Glomerular endothelial cell (primary cell): ENCODE measurements at places on chromosomes 5 and 9.

GRCh38 chr9:34216325-34216724 lies 37.5 kb downstream of the UBAP1 start:
- DNase-seq, result no peak

DNA sequence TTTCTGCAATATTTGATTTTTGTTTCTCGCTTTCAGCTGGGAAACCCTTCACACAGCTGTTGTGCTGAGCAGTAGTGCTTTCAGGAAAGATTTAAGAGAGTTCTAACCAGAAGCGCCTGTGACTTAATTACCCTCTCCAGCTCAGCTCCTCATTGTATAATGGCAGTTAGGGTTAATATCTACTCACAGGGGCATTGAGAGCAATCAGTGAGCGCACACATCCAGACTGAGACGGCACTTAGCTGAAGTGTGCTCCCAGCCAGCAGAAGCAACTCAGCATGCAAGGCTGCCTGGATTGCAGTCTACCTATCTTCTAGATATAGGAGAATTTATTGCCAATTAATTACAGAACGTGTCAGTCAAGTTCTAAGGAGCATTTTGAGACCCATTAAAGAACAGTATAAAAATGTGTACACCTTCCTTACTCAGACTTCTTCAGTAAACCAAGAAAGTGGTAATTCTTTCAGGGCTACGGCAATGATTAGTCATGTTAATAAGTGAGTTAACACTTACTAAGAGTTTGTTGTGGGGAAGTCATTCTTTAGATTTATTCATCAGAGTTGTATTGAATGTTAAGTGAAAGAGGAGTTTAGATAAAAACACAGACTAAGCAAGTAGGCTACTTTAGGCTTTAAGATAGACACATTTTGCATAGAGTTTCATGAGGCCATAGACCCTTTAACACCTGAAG lies 111.7 kb upstream of the PCAT7 start:
- DNase-seq, result no peak

DNA sequence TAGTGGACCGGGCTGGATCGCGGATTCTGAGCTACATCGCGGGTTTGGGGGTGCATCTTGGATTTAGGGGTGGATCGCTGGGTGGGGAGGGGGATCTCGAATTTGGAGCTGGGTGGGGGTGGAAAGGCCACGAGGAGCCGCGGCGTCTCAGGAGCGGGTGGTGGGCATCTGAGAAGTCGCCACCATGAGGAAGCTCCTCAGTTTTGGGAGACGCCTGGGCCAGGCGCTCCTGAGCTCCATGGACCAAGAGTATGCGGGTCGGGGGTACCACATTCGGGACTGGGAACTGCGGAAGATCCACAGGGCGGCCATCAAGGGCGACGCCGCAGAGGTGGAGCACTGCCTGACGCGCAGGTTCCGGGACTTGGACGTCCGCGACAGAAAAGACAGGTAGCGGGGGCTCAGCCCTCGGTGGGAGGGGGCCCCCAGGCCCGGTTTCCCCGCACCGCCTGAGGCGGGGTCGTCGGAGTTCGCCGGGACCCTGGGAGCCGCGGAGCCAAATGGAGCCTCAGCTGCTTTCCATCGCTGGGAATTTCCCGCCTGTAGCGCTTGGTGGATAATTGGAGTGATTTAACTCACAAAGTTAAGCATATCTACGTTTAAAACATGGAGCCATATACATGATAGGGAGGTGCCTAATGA lies 376 bp downstream of the ANKRD18B start:
- DNase-seq, result no peak

- no peak for DNase-seq
Measured at GRCh38 chr9:4020755-4021296, 279.0 kb downstream of the GLIS3 start.

DNA sequence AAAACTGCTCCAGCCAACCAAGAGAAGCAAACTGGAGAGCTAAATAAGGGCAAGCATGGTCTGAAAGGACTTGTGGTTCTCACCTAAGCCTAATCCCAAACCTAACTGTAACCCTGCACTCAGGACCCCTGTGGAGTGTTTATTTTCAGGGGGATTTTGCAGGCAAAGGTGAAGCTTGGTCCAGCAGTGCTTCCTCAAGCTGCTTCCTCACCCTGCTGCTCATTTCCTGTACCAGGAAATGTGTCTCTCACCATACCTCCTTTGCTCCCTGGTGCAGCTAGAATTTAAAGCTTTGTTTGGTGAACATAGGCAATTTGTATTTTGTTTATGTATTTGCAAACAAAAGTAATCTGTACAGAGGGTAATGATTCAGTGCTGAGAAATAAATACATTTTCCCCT lies 50.2 kb downstream of the CARTPT start:
- no peak for DNase-seq

- DNase-seq, result no peak
Measured at GRCh38 chr9:80651044-80651443, 1038.3 kb downstream of the TLE1 start.

DNA sequence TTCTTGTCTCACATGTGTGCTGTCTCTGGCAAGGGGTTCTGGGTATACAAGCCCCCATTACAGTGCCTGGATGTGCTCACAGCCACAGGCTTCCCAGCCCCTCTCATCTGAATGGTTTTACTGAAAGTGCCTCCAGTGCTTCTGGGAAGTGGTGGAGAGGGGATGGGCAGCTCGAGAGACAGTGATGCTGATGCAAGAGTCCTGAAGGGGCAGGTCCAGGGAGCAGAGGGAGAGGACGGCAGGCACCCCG lies 93.5 kb downstream of the PHF2 start:
- DNase-seq, result no peak

- no peak for DNase-seq
Measured at GRCh38 chr5:39513236-39513635, 88.5 kb upstream of the DAB2 start.

GRCh38 chr5:107277485-107278125 lies 393.1 kb downstream of the EFNA5 start:
- no peak for DNase-seq

- no peak for DNase-seq
Measured at GRCh38 chr5:95554331-95554646, 488 bp downstream of the SKIC3 start.

DNA sequence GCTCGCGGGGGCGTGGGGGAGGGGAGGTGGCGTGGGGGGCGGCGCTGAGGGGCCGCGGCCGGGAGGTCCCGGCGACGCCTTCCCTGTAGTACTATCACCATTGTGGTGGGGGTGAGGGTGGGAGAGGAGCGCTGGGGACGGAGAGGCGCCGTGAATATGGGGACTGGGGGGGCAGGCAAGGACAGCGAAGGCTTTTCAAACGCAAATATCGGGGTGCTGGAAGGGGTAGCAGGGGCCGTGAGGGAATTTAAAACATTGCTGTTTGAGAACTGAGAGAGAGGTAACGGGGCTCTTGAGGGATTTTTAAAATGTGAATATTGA lies 427 bp downstream of the RBM27 start:
- no peak for DNase-seq

DNA sequence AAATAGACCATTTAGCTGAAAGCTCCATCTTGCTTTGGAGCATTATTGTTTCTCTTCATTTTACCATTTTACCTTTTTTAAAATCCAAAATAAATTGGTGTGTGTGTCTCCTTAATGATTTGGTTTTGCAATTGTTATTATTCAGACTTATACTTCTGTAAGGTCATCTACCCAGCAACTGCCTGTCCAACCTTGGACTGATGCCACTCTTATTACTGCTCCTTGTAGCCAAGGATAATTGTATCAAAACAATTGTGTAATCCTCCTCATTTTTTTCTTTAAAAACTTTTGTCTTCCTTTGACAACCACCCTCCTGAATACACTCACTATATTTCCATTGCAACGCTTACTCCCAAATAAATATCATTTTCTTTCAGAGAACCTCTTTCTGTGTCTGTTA lies 30.3 kb upstream of the HMGCR start:
- no peak for DNase-seq

GRCh38 chr9:93297659-93298497 lies 113.9 kb downstream of the WNK2 start:
- no peak for DNase-seq

DNA sequence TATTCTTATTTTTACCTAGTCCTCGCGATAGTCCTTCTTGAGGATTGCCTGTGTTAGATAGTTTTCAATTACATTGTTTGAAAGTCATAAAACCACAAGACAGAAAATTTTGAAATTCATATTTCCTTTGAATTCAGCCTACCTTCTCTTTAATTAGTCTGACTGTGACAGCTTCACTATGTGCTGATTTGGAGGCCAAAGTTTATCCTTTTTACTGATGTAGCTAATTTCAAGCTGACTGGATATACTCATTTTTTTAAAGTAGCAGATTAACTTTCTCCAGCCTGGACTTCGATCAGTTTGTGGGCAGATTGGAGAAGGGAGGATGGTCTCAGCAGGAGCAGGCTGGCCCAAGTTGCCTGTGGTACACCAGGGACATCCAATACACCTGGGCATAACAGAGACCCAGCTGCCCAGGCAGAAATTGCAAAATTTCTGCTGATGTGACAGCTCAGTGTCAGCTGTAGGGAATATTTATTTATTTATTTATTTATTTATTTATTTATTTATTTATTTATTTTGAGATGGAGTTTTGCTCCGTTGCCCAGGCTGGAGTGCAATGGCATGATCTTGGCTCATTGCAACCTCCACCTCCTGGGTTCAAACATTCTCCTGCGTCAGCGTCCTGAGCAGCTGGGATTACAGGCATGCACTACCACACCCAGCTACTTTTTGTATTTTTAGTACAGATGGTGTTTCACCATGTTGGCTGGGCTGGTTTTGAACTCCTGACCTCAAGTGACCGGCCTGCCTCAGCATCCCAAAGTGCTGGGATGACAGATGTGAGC lies 24.2 kb downstream of the AGXT2 start:
- no peak for DNase-seq

DNA sequence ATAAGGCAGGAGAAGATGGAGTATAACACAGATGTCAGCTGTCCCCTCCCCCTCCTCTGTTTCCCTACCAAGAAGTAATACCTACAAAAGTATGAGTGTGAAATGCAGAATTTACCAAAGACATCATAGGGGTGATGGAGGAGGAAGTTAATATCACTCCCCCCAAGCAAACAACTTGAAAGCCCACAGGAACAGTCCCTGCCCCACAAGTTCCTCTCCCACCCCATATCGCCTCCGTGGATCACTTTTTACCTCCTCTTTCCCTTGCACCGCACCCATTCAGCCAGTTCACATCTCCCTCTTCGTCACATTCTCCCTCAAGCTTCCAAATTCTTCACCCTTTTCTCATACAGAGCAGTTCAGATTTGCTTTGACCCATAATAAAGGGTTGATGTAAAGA lies 7.0 kb upstream of the SIL1 start:
- DNase-seq, result no peak

DNA sequence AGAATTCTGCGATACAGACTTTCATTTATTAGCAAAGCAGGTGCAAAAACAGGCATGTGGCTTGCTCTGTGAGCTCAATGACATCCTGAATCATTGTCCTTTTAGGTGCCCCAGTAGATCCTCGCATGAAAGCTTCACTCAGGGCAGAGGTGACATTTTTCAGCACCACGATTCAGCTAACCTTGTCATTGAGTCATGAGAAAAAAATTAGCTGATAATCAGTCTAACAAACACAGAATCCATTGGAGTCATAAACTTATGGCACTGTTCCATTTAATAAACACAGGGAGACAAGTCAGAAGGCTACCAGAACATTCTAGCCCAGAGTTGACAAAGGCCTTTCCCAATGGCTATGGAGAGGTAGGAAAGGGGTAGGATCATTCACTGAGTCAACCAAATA lies 104.8 kb upstream of the RAD23B start:
- no peak for DNase-seq

- DNase-seq, result no peak
Measured at GRCh38 chr5:107564931-107565372, 105.8 kb downstream of the EFNA5 start.

DNA sequence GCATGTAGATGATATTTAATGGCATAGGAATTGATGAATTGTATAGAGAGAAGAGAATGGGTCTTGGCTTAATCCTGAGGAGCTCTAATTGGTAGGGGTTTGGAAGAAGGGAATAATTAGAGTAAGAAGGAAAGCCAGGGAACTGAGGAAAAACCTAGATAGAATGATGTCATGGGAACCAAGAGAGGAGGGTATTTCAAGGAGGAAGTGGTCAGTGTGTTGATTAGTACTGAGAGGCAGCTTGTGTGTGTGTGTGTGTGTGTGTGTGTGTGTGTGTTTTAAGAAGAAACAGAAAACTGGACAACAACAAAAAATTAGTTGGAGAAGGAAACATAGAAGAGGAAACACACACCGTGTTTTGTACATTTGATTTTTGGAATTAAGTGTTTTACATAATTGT lies 42.8 kb downstream of the MAST4 start:
- no peak for DNase-seq

GRCh38 chr5:137221943-137222342 lies 277.2 kb downstream of the SPOCK1 start:
- DNase-seq, result no peak

- DNase-seq, result no peak
Measured at GRCh38 chr9:88933607-88934379, 57.5 kb upstream of the S1PR3 start.

- DNase-seq, result no peak
Measured at GRCh38 chr9:91033797-91034196, 232.2 kb downstream of the SYK start.

DNA sequence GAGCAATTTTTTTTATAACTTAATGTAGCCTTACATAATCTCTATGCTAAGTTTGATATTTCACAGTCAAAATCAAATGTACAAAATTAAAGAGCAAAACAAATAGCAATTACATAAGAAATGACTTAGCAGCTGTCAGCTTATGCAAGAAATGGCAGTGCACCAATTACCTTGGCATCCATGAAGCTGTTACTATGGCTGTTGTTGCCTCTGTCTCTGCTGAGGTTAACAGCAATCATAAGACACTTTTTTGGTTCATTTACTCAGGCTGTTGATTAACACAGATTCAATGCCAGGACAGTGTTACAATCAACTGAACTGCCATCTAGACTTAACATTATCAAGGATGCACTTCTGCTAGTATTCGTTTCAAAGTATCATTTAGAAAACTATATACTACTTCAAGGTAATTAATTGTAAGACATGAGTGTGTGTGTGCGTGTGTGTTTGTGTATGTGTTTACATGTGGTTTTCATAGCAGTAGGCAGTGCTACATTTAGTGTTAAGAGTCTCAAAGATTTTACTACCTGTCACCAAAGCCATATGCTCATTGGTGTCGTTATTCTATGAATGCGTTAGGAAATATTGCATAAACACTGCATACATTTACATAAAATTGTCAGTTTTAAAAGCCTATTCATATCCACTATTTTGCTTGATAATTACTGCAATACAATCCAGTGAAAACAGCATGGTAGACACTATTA lies 1084.2 kb upstream of the COX7C start:
- no peak for DNase-seq

- DNase-seq, result no peak
Measured at GRCh38 chr9:117734082-117734481, 29.9 kb downstream of the TLR4 start.
